ENCODE measurements at places on chromosomes 3 and 15.

DNA sequence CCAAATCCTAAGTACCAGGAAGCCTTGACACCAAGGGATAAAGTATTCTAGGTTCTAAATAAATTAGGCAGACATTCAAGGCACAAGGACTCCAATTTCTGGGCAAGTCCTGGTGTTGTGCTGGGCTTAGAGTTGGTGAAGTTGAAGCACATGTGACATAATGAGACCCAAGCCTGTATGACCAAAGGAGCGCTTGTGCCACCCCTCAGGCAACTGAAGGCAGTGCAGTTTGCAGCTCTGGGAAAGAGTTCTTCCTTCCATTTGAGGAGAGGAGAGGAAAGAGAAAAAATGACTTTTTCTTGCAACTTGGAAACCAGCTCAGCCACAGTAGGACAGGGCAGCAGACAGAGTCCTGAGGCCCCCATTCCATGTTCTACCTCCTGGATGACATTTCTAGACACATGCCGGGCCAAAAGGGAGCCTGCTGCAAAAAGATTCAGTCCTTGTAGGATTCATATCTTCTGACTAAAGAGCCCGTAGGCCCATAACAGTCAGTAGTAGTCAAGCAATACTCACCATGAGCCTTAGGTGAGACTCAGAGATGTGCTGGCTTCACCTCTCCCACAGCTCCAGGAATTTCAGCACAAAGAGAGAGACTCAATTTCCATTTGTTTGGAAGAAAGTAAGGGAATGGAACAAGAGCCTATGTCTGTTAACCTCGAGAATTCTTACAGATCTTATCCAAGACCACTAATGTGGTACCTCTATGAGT, 588.8 kb upstream of the BCHE start:
- DNase-seq: no peak

DNA sequence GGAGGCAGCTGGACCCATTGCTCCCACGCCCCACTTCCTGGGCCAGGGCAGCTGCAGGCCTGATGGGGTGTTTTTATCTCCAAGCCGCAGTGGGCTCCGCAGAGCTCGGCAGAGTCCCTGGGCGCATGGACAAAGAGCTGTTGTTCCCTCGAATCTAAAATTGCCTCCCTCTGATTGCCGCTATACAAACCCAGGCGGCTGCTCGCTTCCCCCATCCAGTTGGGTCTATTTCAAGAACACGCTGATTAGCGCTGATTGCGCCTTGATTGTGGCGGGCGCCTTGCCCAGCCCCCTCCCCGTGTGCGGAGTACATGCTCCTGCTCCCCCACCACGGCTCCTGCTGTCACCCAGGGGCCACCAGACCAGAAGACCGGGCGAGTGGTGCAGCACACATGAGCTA, 43.4 kb upstream of the SLC6A1 start:
- no peak for DNase-seq

DNA sequence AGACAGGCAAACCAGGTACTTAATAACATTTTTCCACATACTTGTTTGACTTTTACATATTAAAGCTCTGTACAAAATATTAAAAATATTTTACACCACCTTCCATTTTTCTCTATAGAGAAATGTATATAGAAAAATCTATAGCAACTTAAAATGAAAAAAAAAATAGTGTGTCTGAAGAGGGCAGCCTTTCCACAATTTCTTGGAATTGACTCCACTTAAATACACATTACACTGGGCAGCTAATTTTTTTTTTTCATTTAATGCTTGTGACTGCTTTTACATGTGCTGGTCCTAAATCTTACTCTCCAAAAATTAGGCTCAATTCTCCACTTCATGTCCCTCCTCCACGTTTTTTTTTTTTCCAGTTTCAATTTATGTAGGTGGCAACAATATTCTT, 427.0 kb upstream of the RBMS3 start:
- DNase-seq: no peak

DNA sequence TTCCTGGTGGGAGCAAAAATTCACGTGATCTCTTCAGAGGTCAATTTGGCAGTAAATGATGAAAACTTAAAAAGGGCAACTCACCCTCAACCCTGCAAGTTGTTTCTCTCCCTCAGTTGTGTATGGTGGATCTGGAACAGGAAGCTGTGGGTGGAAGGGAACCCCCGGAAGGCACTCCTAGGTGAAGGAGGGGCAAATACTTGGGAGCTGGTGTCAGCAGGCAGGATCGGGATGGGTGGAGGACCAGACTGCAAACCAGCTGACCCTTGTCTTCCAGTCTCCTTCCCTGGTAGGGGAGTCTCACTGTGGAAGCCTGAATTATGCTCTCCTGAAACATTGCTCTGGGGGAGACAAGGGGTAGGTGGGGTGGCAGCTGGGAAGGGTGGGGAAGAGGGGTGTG, 33.5 kb downstream of the PRR23E start:
- DNase-seq: peak; percentile 36

All from LoVo (cell line).